ENCODE measurements at places on chromosomes 3 and 15. TPM values are rescaled to one million over a fixed set of nuclear protein-coding genes. Genes with fewer than 3 reads are reported as not detected.

GRCh38 chr3:179563271-179563783 is 601 bp downstream of the ACTL6A start:
- no peaks in the 10 kb centered on the region for H3K27me3 ChIP-seq
- peak overlapping the region; percentile 87 for H3K4me3 ChIP-seq
- peak; percentile 70 for DNase-seq
- peak overlapping the region; percentile 94 for H3K27ac ChIP-seq

DNA sequence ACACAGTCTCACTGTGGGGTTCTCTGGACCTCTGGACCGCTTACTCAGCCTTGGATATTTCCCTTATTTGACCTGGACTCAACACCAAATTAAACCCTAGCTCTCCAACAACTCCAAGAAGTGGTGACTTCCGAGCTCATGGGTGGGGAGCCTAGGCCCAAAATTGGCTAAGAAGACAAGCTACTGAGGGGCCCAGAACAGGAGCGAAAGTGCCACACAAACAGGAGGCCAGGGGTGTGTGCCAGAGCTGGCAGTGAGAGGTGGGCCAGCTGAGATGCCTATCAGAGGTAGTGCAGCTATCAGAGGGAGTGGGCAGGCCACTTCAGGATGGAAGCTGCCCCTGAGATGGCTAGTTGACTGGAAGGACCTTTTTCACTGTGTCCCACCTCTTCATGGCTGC is 151.1 kb upstream of the PRR20G start:
- H3K4me3 ChIP-seq, result no peak overlapping the region
- no peak overlapping the region for H3K27ac ChIP-seq
- no peak for DNase-seq
- H3K4me1 ChIP-seq, result no peaks in the 10 kb centered on the region

The ZWILCH gene
- 27.8 TPM for total RNA-seq

GRCh38 chr15:41860049-41860828 is 21.6 kb downstream of the PLA2G4B start:
- peak; percentile 48 for DNase-seq
- no peak overlapping the region for H3K4me3 ChIP-seq
- no peaks in the 10 kb centered on the region for H3K36me3 ChIP-seq
- peaks cover 11% of the 10 kb centered on the region for H3K27me3 ChIP-seq

DNA sequence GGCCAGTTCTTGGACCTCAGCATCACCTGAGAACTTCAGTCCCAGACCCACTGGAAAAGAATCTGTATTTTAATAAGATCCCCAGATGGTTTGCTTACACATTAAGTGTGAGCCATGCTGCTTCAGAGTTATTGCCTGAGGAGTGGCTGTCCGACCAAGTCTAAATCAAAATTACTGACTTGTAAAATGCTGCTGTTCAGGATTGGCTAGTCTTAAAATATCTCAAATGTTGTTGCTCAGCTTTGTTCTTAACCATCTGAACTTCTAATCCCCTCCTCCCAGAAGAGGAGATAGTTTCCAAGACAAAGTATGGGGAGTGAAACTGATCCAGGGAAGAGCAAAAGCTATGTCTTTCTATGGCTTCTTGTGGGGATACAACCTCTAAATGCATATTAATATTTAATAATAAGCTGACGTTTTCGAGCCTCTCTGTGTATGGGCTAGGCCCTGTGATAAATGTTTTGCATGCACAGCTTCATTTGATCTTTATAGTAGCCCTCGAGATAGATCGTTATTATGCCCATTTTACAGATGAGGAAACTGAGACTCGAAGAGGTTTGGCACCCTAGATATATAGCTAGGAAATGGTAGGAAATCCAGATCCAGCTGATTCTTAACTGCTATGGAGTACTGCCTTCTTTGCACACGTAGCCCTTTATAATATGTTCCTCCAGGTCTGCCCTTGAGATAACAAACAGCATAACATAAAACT is 52.2 kb downstream of the DNASE1L3 start:
- no peak overlapping the region for H3K4me3 ChIP-seq
- no peaks in the 10 kb centered on the region for H3K27me3 ChIP-seq
- H3K4me1 ChIP-seq, result peaks cover 28% of the 10 kb centered on the region
- peaks cover 87% of the 10 kb centered on the region for H3K36me3 ChIP-seq

The LDHAL6B gene
- total RNA-seq, result not detected

DNA sequence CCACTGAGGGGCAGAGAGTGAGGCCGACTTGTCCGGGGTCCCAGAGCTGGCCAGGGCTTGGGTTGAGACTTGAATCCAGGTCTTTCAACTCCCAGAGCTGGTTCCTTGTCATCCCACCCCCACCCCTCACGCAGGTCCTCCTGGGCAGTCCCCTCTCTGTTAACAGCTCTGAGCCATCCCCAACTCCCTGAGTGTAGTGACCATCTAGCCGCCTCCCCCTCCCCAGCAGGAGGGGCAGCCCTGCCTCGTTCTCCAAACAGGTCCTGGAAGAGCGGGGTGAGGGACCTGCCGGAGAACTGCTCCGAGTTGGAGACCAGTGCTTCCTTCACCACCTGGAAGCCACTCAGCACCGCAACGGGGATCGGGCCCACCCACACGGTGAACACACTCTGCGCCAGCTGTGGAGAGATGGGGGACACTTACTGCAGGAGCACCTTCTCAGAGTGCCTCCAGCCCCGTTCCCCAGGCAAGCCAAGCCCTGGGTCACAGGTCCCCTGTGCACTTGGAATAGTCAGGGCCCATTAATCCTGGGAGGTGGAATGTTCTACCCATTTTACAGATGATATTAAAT is 24.4 kb upstream of the PARL start:
- H3K27ac ChIP-seq, result no peak overlapping the region
- DNase-seq, result no peak
- H3K4me3 ChIP-seq, result no peak overlapping the region
- H3K27me3 ChIP-seq, result no peaks in the 10 kb centered on the region
- H3K36me3 ChIP-seq, result no peaks in the 10 kb centered on the region

GRCh38 chr3:123332124-123332641 is 116.7 kb downstream of the ADCY5 start:
- H3K27me3 ChIP-seq, result no peaks in the 10 kb centered on the region
- no peaks in the 10 kb centered on the region for H3K36me3 ChIP-seq
- H3K4me3 ChIP-seq, result no peak overlapping the region
- H3K4me1 ChIP-seq, result peaks cover 11% of the 10 kb centered on the region
- no peak for DNase-seq

DNA sequence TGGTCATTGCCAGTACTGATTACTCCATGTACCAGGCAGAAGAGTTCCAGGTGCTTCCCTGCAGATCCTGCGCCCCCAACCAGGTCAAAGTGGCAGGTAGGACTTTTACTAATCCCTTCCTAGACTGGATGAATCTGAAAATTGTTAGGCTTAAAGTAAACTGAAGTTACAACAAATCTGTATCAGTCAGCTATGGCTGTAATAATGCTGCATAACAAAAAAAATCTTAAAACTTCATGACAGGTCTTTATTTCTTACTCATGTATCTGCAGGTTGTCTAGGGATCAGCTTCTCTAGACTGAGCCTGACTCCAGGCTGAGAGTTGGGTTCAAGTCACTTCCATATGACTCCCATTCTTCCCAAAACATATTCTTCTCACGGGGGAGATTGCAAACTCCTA is 93.7 kb downstream of the MESD start:
- DNase-seq, result no peak
- H3K36me3 ChIP-seq, result peaks cover 54% of the 10 kb centered on the region
- H3K27ac ChIP-seq, result no peak overlapping the region
- H3K27me3 ChIP-seq, result no peaks in the 10 kb centered on the region
- peaks cover 15% of the 10 kb centered on the region for H3K4me1 ChIP-seq

The PLD1 gene
- total RNA-seq, result 33.6 TPM

The ARHGEF26 gene
- 6.3 TPM for total RNA-seq

The BNC1 gene
- not detected for total RNA-seq

- H3K4me3 ChIP-seq, result no peak overlapping the region
- H3K27me3 ChIP-seq, result peaks cover 8% of the 10 kb centered on the region
- H3K4me1 ChIP-seq, result no peaks in the 10 kb centered on the region
- H3K27ac ChIP-seq, result no peak overlapping the region
- no peaks in the 10 kb centered on the region for H3K36me3 ChIP-seq
These were observed 96.2 kb downstream of the HES1 start for GRCh38 chr3:194231929-194232832.

The PRTG gene
- 17.1 TPM for total RNA-seq

DNA sequence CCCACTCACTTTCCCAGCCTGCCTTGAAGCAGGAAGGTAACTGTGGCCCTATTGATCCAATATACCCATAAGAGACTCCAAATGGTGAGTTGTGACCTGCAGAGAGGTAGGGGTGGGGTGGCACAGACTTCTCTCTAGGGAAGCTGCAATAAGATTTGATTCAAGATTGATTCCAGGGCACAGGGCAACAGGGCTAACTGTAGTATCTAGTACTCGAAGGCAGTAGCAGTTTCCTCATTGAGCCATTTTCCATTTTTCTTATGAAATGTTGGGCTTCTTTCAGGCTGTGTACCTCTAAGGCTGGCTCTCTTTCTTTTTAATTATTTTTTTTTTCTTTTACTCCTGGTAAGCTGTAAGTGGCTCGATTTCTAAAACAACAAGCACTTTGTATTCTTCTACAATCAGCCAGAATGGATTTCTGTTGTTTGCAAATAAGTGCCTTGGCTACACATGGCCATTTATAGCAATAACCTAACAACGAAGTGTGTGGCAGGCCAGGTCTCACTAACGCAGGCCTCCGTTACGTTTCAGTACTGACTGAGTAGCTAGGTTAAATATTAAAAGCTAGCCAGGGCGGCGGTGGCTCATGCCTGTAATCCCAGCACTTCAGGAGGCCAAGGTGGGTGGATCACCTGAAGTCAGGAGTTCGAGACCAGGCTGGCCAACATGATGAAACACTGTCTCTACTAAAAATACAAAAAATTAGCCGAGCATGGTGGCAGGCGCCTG is 19.3 kb downstream of the CCDC12 start:
- H3K4me3 ChIP-seq, result no peak overlapping the region
- DNase-seq, result no peak
- H3K27ac ChIP-seq, result peak overlapping the region; percentile 11
- peaks cover 88% of the 10 kb centered on the region for H3K4me1 ChIP-seq
- peaks cover 15% of the 10 kb centered on the region for H3K36me3 ChIP-seq
- no peaks in the 10 kb centered on the region for H3K27me3 ChIP-seq

- H3K4me3 ChIP-seq, result no peak overlapping the region
- no peak overlapping the region for H3K27ac ChIP-seq
- no peaks in the 10 kb centered on the region for H3K4me1 ChIP-seq
- DNase-seq, result no peak
These were observed 64.5 kb downstream of the PCSK6 start for GRCh38 chr15:101424984-101425383.

GRCh38 chr3:111047042-111047441 is 24.6 kb upstream of the NECTIN3 start:
- no peaks in the 10 kb centered on the region for H3K27me3 ChIP-seq
- H3K36me3 ChIP-seq, result no peaks in the 10 kb centered on the region
- DNase-seq, result no peak

- no peak overlapping the region for H3K4me3 ChIP-seq
- no peak for DNase-seq
- H3K4me1 ChIP-seq, result no peaks in the 10 kb centered on the region
- no peak overlapping the region for H3K27ac ChIP-seq
- no peaks in the 10 kb centered on the region for H3K27me3 ChIP-seq
These were observed 44.4 kb downstream of the AGTR1 start for GRCh38 chr3:148742118-148742517.

DNA sequence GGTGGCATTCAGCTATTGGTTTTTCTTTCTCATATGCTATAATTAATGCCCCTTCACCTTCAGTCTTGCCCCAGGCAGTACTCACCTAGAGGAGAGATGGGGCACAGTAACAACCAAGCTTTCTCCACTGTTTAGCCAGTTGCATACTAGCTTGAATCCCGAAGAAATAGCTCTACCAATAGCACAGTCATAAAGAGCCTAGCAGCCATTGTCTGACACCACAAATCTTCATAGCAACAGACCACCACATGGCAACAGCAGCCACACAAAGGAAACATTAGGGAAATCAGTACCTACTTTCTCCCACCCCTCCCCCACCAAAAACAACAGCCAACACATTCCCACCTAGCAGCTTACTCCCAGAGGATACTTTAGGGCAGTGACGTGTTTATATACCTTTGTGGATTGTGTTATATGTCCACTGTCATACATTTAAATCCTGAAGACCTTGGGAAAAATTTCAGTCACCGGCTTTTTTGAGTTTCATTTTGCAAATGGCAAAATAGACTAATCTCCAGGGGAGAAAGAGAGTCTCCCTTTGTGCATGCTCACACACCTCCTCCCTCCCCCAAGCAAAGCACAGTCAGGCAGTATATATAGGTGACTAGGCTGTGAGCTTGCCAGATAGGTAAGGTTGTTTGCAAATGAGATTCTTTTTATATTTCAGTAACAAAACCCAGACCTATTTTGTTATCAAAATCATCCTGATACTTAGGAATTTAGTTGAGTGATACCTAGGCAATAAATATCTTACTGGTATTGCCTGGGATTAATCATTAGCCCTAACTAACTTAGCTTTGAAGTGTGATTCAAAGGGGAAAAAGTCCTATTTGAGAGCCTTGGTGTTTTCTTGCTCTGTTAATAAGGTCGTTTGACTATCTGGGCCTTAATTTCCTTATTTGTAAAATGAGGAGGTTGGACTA is 140.6 kb downstream of the RBPMS2 start:
- peak; percentile 72 for DNase-seq
- H3K27ac ChIP-seq, result peak overlapping the region; percentile 87
- peaks cover 59% of the 10 kb centered on the region for H3K4me1 ChIP-seq
- H3K36me3 ChIP-seq, result peaks cover 2% of the 10 kb centered on the region
- no peak overlapping the region for H3K4me3 ChIP-seq

- no peaks in the 10 kb centered on the region for H3K4me1 ChIP-seq
- H3K27me3 ChIP-seq, result no peaks in the 10 kb centered on the region
- no peak overlapping the region for H3K27ac ChIP-seq
- no peak for DNase-seq
- no peaks in the 10 kb centered on the region for H3K36me3 ChIP-seq
These were observed 85.0 kb upstream of the P3H2 start for GRCh38 chr3:190205739-190206138.

DNA sequence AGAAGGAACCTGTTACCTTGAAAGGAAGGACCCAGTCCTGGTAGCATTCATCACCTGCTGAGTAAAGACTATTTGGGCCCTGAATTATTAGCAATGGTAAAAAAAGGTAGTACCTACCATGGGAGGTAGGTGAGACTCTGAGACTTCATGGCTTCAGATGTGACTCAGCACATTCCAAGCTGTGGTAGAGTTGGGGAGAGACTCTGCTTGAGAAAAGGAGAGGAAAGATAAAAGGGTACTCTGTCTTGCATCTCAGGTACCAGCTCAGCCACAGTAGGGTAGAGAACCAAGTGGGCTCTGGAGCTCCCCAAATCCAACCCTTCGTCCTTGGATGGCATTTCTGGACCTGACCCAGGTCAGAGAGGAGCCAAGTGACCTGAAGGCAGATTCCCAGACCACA is 430.4 kb downstream of the TBL1XR1 start:
- H3K4me3 ChIP-seq, result no peak overlapping the region
- H3K36me3 ChIP-seq, result no peaks in the 10 kb centered on the region
- H3K27ac ChIP-seq, result no peak overlapping the region
- H3K4me1 ChIP-seq, result no peaks in the 10 kb centered on the region
- DNase-seq, result no peak

The XCR1 gene
- not detected for total RNA-seq
